ENCODE measurements at places on chromosomes 1 and 21. TPM values are rescaled to one million over a fixed set of nuclear protein-coding genes. Genes with fewer than 3 reads are reported as not detected.

CFHR2 gene
- total RNA-seq, result not detected

MRTO4 gene
- total RNA-seq, result 18.5 TPM

ORC1 gene
- total RNA-seq, result 1.2 TPM

BCAR3 gene
- 37.1 TPM for total RNA-seq

DRAXIN gene
- under 0.01 TPM for total RNA-seq

PEAR1 gene
- 17.0 TPM for total RNA-seq

C1orf141 gene
- not detected for total RNA-seq

OR2L2 gene
- under 0.01 TPM for total RNA-seq

RGS13 gene
- total RNA-seq, result not detected

AVPR1B gene
- total RNA-seq, result not detected

CRYAA gene
- total RNA-seq, result not detected

ALX3 gene
- total RNA-seq, result not detected

CCDC181 gene
- total RNA-seq, result 0.29 TPM

LRRC8B gene
- total RNA-seq, result 1.4 TPM

Data from osteoblast (primary cell).